ENCODE measurements at places on chromosomes 1 and 21. TPM values are rescaled to one million over a fixed set of nuclear protein-coding genes. Genes with fewer than 3 reads are reported as not detected.

TTC34 gene
- 2.7 TPM for total RNA-seq

TMCO4 gene
- 2.0 TPM for total RNA-seq

CLCA1 gene
- total RNA-seq, result not detected

OR6N1 gene
- total RNA-seq, result not detected

LAMB3 gene
- 11.7 TPM for total RNA-seq

VANGL2 gene
- 11.0 TPM for total RNA-seq

DNA sequence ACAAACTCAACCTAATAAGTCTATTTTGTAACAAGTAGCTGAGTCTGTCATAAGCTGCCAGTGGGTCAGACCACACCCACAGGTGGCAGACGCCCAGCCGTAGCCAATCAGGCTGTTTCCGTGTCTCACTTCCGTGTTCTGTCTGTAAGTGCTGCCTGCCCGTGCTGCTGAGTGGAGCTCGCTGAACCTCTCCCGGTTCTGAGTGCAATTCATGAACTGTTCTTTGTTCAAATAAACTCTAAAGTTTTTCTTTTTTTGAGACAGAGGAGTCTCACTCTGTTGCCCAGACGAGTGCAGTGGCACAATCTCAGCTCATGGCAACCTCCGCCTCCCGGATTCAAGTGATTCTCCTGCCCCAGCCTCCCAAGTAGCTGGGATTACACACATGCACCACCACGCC lies 25.1 kb downstream of the POFUT2 start:
- DNase-seq, result peak; percentile 10

- DNase-seq, result no peak
Observed at GRCh38 chr21:14076143-14076806, 134.5 kb downstream of the LIPI start.

GRCh38 chr1:229070168-229070567 lies 200.7 kb upstream of the RAB4A start:
- DNase-seq, result no peak

DNA sequence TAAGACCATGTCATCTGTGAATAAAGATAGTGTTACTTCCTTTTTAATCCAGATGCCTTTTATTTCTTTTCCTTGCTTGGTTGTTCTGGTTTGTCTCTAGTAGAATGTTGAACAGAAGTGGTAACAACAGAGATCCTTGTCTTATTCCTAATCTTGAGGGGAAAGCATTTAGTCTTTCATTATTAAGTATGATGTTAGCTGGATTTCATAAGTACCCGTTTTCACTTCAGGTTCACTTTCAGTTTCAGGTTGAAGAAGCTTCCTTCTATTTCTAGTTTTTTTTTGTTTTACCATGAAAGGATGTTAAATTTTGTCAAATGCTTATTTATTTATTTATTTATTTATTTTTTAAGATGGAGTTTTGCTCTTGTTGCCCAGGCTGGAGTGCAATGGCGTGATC lies 22.3 kb upstream of the AGPAT3 start:
- no peak for DNase-seq

DNA sequence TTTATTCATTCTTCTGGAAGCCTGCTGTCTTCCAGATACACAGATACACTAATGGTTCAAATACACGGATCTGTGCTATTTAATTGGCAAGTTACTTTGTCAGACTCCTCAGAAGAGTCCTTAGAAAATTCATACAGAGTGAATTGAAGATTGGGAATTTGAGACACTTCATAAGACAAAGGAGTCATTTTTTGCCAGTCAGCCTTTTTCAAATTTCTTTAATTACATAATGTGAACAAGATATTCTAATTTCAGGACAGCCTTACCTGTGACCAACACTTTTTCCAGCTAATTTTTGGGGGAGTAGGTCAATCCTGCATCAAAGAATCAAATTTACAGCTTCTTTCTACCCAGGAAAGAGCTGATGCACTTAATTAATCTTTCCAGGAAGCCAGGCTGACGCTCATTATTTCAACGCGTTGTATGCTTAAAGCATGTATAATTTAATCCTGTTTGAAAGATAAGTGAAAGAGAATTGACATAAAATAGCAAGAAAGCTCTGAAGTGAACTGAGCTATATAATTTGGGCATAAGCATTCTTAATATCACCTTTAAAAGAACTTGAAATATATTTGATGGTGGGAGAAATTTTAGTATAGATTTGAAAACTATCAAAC lies 12.8 kb upstream of the NRIP1 start:
- no peak for DNase-seq

- DNase-seq, result no peak
Observed at GRCh38 chr1:161199506-161200139, 769 bp upstream of the ADAMTS4 start.

DNA sequence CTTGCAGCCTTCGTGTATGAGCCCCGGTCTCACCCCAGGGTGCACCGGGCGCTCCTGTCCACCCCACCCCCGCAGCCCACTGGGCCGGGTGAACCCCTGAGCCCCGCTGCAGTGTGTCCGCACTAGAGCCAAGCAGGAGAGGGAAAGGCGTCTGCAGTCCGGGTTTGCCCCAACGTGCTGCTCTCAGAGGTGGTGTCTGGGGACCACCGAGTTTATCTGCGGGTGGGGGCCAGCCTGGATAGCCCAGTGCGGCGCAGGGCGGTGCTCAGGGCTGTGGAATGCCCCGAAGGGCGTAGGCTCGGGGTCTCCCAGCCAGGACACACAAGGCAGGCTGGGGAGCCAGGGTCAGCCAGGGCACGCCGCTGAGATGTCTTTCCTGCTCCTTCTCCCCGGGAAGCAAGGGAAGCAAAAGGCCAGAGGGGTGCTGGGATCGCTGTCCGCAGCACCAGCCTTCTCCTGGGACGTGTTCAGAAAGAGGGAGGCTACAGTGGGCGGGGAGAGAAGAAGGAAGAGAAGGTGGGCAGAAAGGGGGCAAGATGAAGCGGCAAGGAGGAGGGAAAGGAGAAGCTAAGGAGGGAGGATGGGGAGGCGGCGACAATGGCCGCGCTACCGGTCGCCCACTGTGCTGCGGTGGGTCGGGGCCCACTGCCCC lies 56.6 kb downstream of the MAB21L3 start:
- no peak for DNase-seq

- no peak for DNase-seq
Observed at GRCh38 chr1:220430059-220430458, 97.9 kb upstream of the MARK1 start.

GRCh38 chr1:16101623-16102022 lies 28.2 kb upstream of the FAM131C start:
- DNase-seq, result no peak

DNA sequence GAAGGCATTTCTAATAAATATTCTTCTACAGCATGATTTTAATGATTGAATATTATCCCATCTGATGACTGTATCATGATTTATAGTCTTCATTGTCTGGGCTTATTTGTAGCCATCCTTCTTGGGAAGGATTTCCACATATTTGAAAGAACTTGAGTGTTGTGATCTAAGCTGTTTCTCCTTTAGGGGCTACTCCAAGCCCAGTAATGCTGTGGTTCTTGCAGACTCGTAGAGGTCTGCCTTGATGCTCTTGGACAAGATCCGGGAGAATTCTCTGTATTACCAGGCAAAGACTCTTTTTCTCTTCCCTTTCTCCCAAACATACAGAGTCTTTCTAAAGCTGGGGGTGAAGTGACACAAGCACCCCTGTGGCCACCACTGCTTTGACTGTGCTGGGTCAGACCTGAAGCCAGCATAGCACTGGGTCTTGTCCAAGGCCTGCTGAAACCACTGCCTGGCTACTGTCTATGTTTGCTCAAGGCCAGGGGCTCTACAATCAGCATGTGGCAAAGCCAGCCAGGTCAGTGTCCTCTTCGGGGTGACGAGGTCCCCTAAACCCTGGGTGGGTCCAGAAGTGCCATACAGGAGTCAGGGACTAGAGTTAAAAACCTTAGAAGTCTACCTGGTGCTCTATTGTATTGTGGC lies 107.4 kb downstream of the GIPC2 start:
- no peak for DNase-seq

GRCh38 chr1:21894034-21894881 lies 42.9 kb downstream of the HSPG2 start:
- no peak for DNase-seq

DNA sequence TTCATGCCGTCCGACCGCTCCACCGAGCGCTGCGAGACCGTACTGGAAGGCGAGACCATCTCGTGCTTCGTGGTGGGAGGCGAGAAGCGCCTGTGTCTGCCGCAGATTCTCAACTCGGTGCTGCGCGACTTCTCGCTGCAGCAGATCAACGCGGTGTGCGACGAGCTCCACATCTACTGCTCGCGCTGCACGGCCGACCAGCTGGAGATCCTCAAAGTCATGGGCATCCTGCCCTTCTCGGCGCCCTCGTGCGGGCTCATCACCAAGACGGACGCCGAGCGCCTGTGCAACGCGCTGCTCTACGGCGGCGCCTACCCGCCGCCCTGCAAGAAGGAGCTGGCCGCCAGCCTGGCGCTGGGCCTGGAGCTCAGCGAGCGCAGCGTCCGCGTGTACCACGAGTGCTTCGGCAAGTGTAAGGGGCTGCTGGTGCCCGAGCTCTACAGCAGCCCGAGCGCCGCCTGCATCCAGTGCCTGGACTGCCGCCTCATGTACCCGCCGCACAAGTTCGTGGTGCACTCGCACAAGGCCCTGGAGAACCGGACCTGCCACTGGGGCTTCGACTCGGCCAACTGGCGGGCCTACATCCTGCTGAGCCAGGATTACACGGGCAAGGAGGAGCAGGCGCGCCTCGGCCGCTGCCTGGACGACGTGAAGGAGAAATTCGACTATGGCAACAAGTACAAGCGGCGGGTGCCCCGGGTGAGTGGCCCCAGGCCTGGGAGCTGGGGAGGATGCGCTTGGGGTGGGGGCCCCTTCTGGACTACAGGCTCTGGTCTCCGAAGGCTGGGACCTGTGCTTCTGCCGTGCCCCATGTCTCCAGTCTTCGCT lies 1.1 kb downstream of the SKI start:
- peak; percentile 86 for DNase-seq

GRCh38 chr1:2624735-2625300 lies 8.0 kb downstream of the MMEL1 start:
- DNase-seq, result no peak

GRCh38 chr1:109902204-109902985 lies 8.3 kb upstream of the CSF1 start:
- DNase-seq, result no peak

- DNase-seq, result no peak
Observed at GRCh38 chr1:213530611-213531320, 457.0 kb upstream of the PROX1 start.

- no peak for DNase-seq
Observed at GRCh38 chr1:171141688-171142415, 43.2 kb upstream of the FMO2 start.

- no peak for DNase-seq
Observed at GRCh38 chr1:38131024-38131585, 84.5 kb upstream of the POU3F1 start.

DNA sequence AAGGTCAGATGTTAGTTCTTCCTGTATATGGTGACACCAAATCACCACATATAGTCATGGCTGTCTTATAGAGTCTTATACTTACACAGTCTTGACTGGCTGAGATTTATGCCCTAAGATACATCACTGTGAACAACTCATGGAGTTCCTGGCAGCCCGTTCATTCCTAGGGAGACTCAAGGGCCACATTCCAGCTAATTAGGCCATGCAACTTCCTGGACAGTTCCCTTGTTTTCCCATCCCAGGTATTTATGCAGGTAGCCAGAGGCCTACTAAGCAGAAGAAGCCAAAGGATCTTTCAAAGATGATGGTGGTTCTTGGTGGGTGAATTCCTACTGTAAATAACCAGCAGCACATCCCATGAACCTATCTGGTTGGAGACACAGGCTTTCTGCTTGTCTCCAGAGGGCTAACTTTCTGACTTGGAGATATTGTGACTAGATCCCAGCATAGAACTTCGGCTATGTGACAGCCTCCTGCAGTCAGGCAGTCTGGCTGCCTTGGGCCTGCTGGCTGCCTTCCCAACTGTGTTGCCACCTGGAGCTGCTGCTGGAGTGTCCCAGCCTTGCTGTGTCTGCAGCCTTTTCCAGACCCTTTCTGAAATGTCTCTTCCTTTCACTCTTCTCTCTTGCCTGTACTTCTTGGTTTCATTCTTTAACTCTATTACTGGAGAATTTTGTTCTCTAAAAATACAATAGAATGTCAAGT lies 283.8 kb downstream of the CACNA1E start:
- DNase-seq, result no peak

GRCh38 chr1:57464756-57465155 lies 40.9 kb upstream of the DAB1 start:
- no peak for DNase-seq

- no peak for DNase-seq
Observed at GRCh38 chr1:248805876-248806275, 19.8 kb downstream of the SH3BP5L start.

DNA sequence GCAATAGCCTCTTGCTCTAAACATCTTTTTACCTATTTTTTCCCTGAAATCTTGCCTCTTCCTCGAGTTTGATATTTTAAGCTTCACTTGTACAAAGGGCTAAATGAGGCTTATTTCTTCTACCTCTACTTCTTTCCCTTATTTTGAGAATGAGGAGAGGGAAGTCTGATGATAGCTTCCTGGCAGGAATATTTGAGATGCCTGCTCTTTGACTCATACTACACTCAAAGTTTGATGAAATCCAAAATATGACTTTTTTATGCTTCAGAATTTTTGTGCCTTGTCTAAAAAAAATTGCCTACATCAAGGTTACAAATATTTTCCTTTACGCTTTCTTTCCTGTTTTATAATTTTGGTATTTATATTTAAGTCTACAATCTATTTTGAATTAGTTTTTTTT lies 624.4 kb upstream of the PLXNA2 start:
- no peak for DNase-seq

Data from dorsolateral prefrontal cortex (tissue), 122 donors.